Mammary epithelial cell (primary cell): ENCODE measurements at places on chromosomes 13 and 19.

- DNase-seq: peak; percentile 84
Observed at GRCh38 chr19:58009666-58010301, 7.2 kb upstream of the ZNF606 start.

- no peak for DNase-seq
Observed at GRCh38 chr13:76864259-76864658, 21.9 kb downstream of the KCTD12 start.

- no peak for DNase-seq
Observed at GRCh38 chr19:16342002-16342715, 17.5 kb downstream of the KLF2 start.

DNA sequence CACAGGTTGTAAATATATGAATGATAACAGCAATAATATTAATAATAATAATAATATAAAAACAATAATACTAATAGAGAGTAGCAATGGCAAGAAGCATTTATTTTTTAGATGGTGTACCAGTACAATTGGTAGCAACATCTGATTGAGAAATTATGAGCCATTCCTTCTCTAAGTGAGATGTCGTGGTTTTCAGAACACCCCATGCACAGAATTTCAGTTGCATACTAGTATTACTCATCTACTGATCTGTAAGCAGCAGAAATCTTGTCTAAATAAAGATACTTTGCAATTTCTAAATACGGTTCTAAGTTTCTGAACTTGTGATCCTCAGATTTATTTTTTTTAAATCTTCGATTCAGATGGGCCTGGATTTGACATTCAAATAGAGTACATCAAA is 788.0 kb upstream of the ATXN8OS start:
- no peak for DNase-seq

- DNase-seq: no peak
Observed at GRCh38 chr13:31843044-31843443, 103.7 kb downstream of the RXFP2 start.

DNA sequence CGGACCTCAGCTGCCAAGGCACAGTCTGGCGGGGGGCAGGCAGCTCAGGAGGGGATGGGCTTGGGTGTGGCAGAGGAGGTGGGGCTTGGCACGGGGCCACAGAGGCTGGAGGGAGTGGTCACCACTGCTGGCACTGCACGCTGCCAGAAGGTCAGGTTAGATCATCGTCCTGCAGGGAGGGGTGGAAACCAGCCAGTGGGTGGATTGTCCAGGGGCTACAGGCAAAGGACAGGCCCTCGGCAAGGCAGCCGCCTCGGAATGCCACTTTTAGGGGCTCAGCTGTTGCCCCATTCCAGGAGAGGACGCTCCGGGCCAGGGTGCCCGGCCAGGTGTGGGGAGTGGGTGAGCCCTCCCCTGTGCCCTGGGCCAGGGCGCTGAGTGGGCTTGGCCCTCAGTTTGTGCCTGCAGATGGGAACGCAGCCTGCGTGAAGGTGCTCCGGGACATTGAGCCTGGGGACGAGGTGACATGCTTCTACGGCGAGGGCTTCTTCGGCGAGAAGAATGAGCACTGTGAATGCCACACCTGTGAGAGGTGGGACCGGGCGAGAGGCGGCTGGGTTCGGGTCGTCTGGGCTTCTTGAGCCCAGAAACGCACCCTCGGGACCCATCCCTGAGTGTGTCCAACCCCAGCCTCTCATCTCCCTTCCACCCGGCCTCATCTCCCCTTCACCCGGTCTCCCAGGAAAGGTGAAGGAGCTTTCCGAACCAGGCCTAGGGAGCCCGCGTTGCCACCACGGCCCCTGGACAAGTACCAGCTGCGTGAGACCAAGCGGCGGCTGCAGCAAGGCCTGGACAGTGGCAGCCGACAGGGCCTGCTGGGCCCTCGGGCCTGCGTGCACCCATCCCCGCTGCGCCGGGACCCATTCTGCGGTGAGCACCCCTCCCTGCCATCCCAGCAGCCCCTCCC is 6.4 kb downstream of the KMT5C start:
- DNase-seq: no peak

DNA sequence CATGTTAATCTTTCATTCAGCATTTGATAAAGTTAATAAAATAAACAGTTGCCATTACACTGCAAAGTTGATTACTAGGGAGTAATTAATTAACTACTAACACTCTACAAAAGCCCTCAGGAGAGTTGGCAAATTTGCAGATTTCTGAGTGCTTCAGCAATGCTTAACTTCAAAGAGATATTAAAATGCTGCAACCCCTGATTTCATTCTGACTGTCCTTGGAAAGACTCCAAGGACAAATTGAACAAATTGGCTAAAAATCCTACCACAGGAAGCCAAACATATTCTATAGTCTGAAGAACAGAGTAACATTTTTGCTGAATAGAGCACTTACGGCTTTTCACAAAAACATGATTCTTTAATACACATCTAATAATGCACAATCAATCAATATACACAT is 1543.0 kb downstream of the SLITRK5 start:
- no peak for DNase-seq

DNA sequence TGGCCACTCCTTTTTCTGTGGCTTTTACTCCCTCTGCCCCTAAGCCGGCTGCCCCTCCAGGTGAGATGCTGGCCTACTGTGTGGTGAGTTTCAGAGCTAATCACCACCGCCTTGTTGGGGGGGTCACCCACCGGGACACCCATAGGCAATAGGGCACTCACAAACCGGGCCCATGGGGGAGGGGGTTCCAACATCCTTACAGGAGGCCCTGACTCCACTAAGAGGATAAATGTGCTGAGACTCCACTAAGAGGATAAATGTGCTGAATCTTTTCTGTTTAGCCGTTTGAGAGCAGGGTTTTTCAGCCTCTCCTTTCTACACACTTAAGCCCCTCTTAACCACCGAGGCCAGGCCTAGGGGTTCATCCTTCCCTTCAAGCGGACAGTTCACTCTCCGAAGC is 73.7 kb downstream of the SLC15A1 start:
- DNase-seq: no peak

- no peak for DNase-seq
Observed at GRCh38 chr13:21120191-21120590, 56.2 kb downstream of the SKA3 start.

GRCh38 chr19:40594255-40594654 is 6.9 kb upstream of the LTBP4 start:
- no peak for DNase-seq

DNA sequence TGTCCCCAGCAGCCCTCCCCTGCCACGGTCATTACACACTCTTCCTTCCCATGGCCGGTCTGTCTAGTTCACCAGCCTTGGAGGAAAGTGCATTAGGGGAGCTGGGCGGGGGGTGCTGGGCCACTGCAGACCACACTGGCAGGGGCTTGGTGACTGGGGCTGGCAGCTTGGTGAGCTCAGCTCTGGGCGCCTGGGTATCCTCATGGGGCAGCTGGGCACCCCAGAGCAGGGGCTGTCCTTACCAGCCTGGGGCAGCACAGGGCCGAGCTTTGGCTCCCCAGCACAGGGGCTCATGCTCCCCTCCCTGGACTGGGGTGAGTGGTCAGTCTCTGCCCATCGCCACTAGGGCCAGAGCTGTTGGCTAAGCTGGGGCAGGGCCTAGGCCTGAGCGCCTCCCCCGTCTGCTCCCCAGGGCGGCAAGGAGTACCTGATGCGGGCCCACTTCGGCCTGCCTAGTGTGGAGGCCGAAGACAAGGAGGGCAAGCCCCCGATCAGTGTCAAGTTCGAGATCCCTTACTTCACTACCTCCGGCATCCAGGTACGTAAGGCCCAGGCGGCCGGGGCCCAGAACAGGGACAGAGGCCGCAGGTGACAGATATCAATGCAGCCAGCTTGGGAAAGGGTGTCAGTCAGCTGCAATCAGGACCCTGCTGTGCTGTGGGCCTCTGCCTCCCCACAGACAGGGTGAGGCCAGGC is 35.5 kb downstream of the AP1M1 start:
- DNase-seq: no peak

DNA sequence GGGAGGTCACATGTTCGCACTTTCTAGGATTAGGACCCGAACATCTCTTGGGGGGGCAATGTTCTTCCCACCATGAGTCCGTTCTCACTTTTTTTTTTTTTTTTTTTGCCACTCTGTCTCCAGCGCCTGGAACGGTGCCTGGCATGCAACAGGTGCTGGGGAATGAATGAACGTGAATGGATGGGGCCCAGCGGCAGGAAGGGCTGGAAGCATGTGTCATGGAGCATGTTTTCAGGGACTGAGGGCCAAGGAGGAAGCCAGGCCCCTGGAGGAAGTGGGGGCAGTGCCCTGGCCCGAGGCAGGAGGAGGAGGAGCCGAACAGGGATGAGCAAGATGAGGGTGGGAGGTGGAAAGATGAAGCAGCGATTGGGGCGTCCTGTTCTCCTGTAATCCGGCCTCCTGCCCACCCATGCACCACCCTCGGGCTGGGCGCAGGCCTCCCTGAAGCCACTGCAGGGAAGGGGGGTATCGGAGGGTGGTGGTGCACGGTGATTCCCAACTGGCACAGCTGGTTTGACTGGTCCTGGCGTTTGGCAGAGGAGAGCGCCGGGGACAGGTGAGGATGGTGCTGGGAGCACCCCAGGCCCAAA is 8.8 kb upstream of the SULT2B1 start:
- peak; percentile 85 for DNase-seq

DNA sequence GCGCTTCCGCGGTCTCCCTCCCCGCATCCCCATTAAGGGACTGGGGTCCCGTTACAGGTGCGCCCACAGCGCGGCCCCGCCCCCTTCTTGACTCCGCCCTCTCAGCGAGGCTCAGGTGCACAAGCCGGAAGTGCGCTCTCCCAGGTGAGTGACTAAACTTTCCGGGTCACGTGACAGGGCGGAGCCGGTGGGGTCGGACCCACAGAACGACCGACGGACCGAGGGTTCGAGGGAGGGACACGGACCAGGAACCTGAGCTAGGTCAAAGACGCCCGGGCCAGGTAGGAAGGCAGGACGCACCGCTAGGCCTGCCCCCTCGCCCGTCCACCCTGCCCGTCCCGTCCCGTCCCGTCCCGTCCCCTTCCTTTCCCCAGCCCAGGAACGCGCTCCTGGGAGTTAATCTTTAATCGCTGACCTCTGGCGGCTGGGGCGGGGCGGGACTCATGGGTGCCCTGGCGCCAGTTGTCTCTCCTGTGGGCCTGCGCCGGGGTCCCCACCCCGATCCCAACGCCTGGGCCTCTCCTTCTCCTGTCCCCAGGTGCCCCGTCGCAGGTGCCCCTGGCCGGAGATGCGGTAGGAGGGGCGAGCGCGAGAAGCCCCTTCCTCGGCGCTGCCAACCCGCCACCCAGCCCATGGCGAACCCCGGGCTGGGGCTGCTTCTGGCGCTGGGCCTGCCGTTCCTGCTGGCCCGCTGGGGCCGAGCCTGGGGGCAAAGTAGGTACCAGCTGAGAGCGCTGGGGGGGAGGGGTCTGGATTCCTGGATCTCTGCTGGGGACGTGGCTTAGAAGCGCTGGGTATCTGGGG is at the start of gene CRB3:
CRB3 (plus strand) TSS at position 202 of the 804 bp plus-strand sequence; CDS start at position 633, 431 bp downstream.
- DNase-seq: peak; percentile 72

DNA sequence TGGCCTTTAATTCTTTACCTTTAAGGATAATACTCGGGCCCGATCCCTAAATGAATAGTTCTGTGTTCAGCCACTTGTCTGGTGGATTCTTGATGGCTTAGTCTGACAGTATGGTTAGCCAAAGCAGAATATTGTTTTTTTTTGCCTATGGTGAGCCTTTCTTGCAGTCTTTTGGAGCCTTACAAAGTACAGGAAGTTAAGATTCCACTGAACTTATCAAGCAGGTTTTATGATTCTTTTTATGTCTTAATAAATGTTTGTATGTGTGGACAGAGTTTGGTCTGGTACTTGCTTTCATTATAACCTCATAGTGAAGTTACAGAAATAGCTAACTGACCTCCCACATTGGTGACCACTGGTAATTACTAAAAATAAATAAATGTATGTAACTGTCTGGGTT is 17.1 kb downstream of the PCCA start:
- peak; percentile 31 for DNase-seq

GRCh38 chr19:50750010-50750409 is 20.3 kb upstream of the GPR32 start:
- DNase-seq: no peak

DNA sequence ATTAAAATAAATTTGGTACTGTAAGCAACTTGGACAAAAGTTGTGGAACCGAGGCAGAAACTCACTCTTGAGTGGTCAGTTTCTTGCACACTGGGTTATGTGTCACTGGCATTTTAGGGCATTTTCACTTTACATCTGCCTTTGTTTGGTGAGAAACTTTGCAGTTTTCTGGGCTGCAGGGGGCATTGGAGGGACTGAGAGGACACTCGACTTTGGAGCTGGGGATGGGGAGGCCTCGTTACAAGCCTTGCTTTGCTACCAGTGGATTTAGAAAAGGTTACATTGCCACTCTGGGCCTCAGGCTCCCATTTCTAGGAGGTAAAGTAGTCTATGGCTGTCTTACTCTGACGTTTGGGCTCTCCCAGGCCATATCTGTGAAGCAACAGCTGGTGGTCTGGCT is 41.9 kb upstream of the ZNF536 start:
- DNase-seq: no peak

- DNase-seq: no peak
Observed at GRCh38 chr19:13095934-13096927, 6.4 kb downstream of the LYL1 start.

- no peak for DNase-seq
Observed at GRCh38 chr13:21176982-21177284, 475 bp downstream of the MRPL57 start.

GRCh38 chr19:30170495-30171137 is 201.6 kb upstream of the ZNF536 start:
- DNase-seq: no peak

DNA sequence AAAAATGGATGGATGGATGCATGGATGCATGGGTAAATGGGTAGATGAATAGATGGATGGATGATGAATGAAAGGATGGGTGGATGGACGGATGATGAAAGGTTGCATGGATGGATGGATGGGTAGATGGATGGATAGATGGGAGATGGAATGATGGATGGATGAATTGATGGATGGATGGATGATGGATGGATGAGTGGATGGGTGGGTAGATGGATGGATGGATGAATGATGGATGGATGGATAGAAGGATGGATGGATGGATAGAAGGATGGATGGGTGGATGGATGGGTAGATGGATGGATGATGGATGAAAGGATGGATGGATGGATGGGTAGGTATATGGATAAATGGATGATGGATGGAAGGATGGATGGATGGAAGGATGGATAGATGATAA is 115.1 kb upstream of the LSM14A start:
- DNase-seq: no peak

DNA sequence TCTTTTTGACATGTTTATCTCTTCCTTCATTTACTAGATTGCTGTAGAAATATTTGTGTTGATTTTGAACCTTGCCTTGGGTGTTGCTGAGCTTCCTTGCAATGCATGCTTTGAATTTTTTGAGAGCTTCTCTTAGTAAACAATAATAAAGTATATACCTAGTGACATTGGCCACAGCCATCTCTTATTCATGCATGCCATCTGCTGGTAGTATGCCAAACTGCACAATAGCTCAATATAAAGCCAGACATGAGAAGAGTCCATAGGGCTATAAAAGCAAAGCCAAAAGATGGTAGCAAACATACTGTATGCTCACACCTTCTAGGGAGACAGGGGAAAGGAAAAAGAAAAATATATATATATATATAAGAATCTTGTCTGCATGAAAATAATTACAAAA is 18.9 kb upstream of the ZSCAN5A start:
- peak; percentile 40 for DNase-seq

DNA sequence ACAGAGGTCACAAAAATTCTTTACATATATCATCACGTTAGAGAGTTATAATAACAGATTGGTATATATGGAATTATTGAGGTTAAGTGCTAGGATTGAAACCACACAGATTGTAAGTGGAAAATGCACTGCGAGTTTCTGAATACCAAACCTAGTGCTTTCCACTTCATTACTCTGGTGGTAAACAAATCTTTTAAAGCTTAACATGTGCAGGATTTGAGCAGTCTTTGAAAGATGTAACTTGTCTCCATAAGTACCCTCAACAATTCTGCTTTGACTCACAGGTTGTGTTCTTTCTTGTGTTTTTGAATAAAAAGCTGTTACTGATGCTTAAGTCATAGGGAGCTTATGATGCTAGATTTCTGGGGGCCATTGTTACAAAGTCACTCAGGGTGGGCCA is 314.7 kb upstream of the DACH1 start:
- no peak for DNase-seq
